Osteocyte (in vitro differentiated cells): ENCODE measurements at places on chromosomes 7 and 10.

DNA sequence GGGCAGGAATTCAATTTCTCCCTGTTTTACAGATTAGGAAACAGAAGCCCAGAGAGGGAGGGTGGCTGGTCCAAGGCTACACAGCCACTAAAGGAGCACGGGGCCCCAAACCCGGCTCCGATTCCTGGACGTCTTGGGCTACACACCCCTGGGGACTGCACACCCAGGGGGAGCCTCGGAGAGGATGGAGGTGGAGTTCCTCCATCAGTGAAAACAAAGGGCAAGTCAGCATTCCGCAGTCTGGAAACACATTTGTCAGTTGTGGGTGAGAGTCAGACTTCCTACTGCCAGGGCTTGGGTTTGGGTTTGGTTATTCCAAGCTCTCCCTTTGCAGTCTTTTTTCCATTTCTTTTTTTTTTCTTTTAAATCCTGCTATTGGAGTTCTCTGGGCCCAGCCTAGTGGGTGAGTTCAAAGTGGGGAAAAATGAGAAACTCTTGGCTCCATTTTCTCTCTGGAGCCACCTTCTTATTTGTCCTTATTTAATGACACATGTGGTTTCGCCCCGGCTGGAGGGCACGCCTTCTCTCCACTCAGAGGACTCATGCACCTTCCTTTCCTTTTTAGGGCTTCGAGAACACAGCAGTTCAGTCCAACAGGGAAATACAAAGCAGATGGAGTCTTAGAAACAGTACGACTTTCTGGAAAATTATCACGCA, 59.9 kb upstream of the AQP1 start:
- no peak for DNase-seq

DNA sequence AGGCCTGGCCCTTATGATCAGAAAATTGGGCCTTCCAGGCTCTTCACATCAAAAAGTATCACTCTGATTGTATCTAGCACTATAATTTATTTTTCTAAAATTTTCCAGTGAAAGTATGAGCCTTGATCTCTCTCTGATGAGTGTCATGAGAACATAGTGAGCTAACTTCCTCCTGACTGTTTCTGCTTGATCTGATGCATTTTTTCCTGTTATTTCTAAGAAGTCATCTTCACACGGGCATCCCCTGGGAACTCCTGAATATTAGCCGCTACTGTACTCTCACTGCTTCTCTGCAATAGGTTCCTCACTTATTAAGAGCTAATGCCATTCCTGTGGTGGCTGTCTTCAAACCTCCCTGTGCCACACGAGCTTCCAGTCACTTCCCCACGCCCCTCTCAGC, 63.1 kb upstream of the ZPBP start:
- DNase-seq: no peak

- no peak for DNase-seq
Observed at GRCh38 chr10:119786117-119786769, 60.4 kb downstream of the INPP5F start.

GRCh38 chr10:47047577-47048525, 136.6 kb downstream of the PTPN20 start:
- DNase-seq: no peak

- DNase-seq: no peak
Observed at GRCh38 chr7:16284581-16284980, 136.8 kb downstream of the CRPPA start.

DNA sequence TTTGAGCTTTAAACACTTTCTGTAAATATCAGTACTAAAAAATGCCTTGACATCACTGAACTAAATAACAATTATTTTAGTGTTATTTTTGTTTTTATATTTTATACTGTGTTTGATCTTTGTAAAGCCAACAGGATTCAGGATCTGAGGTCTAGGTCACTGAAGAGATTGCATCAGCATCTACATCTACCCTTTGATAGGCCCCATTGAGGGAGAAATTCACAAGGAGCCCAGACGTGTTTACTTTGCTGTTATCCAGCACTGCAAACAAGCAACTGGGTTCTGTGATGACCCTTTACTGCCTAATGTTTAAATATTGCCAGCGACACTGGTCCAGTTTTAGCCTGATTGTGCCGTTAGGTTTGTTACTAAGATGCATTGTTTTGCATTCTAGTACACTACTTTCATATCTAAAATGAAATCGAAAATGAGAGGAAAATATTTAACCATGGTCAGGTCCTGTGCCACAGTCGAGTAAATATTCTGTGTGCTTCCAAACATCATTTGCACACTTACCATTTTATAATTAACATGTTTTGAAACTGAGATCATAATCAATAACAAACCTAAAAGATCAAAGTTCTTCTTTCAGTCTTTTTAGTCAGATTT, 48.7 kb downstream of the SP8 start:
- DNase-seq: no peak

- no peak for DNase-seq
Observed at GRCh38 chr10:79111846-79112614, 43.3 kb downstream of the ZMIZ1 start.
